Muscle of arm (tissue), 14 donors: ENCODE measurements at places on chromosomes 2 and 18. TPM values are rescaled to one million over a fixed set of nuclear protein-coding genes. Genes with fewer than 3 reads are reported as not detected.

Gene CPLX4
- polyA plus RNA-seq: not detected

Gene MROH2A
- polyA plus RNA-seq: not detected

Gene RAB1A
- polyA plus RNA-seq: 175 TPM

Gene STON1
- 16.4 TPM for polyA plus RNA-seq

Gene DUSP11
- polyA plus RNA-seq: not detected

Gene MC4R
- polyA plus RNA-seq: 0.38 TPM

Gene PJVK
- polyA plus RNA-seq: 6.8 TPM

Gene LCT
- 0.06 TPM for polyA plus RNA-seq

Gene NAT8
- 0.33 TPM for polyA plus RNA-seq

Gene GALM
- polyA plus RNA-seq: 9.6 TPM

Gene CTDSP1
- polyA plus RNA-seq: 92.6 TPM

Gene PROM2
- polyA plus RNA-seq: 0.41 TPM

- DNase-seq: no peak
These were observed 7.7 kb upstream of the EHD3 start for GRCh38 chr2:31226266-31226665.

DNA sequence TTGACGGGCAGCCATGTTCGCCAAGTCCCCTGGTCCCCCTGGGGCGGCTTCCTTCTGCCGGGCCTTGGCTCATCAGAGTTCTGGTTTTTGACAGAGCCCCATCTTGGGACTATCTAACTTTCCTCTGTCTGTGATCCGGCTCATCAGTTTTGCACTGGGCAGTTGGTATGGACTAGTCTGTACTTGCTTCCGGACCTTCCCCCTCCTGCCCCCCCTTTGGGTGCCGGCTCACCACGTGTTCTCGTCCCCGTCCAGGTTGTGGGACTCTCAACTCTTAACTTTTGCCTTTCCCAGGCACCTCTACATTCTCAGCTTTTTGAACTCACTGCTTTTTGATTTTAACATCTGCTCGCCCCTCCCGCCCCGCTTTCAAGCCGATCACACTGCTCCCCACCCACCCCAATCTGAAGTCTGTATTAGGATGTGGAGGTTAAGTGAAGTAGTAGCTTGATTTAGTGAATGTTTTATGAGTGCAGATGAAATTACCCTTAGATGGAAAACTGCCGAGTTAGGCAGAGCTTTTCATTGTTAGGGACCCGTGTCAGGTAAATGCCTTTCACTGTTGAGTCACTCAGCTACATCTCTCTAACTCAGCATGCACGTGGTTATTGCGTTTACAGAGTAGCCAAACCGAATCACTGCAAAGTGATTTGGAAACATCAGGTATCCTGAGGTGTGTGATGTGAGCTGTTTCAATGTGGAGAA is 874 bp downstream of the WDR43 start:
- peak; percentile 16 for DNase-seq

- DNase-seq: no peak
These were observed 157.4 kb downstream of the FBXO15 start for GRCh38 chr18:73990258-73990657.

GRCh38 chr18:25351777-25352628 is at the start of gene ZNF521:
ZNF521 (minus strand) TSS chr18:25352166; CDS start chr18:25350946, 1,220 bp downstream.
- DNase-seq: peak; percentile 93

DNA sequence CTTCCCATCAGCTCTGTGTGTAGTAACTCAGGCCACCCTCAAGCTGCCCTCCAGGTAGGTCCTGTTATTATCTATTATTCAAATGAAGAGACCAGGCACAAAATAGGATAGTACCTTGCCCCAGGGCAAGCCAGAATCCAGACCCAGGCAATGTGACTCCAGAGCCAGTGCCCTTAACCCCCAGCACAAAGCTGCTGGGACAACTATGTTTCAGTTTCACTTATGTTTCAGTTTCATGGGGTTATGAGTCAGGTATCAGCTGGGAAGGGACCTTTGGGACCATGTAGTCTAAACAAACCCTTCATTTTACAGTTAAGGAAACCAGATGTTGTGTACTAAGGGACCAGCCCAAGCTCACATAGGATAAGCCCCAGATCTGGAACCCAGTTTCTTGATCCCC is 10.0 kb downstream of the HK2 start:
- DNase-seq: no peak

DNA sequence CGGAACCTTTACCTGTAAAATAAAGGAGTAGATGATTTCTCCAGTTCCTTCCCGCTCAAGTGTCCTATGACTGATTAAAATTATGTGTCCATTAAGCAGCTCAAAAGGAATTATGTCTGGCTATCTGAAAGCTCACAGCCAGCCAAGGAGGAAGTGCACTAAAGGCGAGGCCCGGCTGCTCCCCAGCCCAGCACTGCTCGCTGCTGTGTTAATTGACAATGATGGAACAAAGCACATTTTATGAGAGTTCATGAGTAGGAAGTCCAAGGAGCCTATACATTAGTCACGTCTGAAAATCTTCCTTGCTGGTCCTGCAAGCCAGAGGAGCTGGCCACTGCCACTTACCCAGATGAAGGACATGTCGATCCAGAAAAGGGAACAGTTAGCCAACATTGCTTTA is 14.3 kb downstream of the TTC32 start:
- no peak for DNase-seq

- no peak for DNase-seq
These were observed 24.6 kb downstream of the CROCC2 start for GRCh38 chr2:240930631-240931318.

DNA sequence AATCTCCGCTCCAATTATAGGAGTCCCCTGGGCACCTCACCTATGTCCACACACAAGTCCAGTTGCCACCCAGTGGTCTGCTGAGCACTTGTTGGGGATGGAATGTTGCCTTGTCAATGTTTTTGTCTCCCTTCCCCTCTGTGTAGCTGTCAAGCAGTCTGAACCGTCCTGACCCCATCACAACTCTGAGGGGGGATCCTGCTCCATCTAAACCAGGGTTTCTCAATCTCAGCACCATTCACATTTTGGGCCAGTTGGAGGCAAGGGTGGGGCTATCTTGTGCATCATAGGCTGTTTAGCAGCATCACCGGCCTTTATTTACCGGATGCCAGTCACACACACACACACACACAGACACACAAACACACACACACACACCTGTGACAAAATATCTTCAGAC is 53.0 kb downstream of the CYP26B1 start:
- no peak for DNase-seq

GRCh38 chr2:159153951-159154350 is 132.6 kb downstream of the WDSUB1 start:
- no peak for DNase-seq

- DNase-seq: no peak
These were observed 53.3 kb upstream of the GULP1 start for GRCh38 chr2:188238386-188238785.

DNA sequence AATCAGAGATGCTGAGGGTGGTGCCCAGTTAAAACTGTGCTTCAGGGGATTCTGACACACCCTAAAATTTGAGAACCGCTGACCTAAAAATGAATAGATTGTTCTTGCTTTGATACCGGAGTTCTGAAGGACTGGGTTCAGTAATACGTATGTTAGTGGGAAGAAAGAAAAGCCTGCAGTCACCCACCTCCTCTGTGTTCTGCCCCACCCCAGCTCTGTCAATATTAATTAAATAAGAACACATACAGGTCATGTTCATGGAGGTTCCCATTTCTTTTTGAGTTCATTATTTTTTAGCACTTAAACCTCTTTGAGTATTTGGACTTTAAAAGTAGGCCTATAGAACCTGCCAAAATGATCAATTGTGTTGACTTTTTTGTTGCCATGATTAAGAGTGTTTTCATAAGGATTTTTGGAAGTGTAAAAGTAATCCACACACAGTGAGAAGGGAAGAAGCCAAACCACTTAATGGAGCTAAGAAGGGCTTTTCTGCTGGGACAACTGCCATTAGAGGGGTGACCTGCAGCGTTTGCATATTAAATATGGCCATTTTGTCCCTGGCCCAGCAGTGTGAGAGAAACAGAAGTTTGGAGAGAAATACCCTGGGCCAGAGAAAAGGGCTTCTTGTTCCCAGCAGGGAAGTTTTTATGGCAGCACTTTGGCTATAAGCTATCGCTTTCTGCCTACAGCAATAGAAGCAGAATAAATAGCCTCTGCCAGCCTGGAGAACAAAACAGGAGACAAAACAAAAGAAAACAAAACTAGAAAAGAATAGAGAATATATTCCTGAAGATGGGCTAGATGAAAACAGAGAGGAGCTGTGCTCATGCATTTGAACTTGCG is 80.7 kb upstream of the RNF152 start:
- no peak for DNase-seq

DNA sequence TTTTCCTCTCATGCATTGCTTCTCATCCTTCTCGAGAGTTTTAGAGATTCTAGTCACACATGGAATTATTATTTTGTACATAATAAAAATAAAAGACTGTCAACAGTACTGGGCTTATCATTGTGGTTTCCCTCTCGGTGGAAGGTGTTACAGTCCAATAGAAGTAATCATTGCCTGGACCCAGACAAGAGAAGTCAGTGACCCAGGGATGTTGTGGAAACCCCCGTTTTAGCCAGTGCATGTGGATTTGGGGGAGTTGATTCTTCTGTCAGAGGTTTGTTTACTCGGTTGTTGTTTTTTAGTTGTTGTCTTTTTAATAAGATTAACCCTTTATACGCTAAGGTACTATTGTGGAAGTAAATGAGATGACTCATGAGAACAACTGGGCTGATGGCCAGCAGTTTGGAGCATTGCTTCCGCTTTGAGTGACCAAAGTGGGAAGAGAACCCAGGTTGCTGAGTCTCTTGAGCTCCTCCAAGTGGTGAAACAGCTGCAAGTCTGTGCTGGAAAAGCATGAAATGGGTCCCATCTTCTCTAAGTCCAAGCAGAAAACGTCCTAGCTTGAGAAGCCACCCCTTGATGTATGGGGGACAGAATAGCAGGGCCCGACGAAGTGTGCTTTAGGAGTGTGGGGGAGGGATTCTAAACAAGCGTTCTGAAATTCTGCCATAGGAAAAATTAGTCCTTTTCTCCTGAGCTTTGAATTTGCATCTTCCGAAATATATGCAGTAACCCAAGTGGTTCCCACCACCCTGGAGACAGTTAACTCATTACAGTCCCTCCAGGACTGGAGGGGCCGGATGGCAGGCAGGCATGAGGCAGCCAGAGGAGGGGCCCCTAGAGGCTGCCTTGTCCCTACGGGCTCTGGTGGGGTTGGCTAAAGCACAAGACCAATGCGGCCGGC is 61.8 kb upstream of the GPR45 start:
- peak; percentile 11 for DNase-seq

GRCh38 chr2:240160291-240161086 is 20.0 kb upstream of the OTOS start:
- DNase-seq: no peak

GRCh38 chr2:71785516-71785981 is 332.2 kb downstream of the DYSF start:
- DNase-seq: no peak

DNA sequence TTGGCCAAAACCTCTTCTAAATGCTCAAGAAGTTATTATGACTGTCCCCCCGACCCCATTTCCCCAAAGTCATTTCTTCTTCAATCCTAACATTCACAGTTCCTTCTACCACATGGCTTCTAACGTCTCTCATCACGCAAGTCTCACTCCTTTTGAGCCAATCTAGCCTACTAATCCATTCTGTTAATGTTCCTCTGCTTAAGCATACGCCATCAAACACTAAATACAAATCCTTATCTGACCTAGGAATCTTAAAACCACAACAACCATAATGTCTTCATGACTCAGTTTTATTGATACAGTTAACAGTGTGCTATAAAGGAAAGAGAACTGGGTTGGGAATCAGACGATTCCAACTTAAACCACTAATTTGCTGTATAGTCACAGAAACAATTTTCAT is 23.9 kb downstream of the HNRNPLL start:
- DNase-seq: no peak

DNA sequence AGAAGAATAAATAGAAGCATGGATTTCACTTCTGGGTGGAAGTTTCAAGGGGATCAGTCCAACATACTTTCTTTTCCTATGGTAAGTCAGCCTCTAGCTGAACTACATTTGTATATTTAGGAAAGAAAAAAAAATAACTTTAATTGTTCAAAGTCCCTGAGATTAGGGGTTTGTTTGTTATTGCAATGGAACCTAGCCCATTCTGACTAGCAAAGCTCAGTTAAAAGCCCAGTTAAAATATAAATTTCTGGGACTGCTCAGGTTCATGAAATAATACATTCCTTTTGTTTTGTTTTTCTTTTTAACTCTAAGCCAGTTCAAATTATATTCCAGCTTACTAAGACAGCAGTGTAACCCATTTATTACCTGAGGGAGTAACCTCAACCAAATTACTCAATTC is 2069.6 kb upstream of the CELF4 start:
- DNase-seq: no peak

- DNase-seq: peak; percentile 30
These were observed 114.6 kb downstream of the MYO5B start for GRCh38 chr18:50080316-50080715.

GRCh38 chr18:71554686-71555085 is 989.5 kb downstream of the CBLN2 start:
- no peak for DNase-seq

GRCh38 chr2:21263622-21264021 is 139.9 kb downstream of the TDRD15 start:
- no peak for DNase-seq

DNA sequence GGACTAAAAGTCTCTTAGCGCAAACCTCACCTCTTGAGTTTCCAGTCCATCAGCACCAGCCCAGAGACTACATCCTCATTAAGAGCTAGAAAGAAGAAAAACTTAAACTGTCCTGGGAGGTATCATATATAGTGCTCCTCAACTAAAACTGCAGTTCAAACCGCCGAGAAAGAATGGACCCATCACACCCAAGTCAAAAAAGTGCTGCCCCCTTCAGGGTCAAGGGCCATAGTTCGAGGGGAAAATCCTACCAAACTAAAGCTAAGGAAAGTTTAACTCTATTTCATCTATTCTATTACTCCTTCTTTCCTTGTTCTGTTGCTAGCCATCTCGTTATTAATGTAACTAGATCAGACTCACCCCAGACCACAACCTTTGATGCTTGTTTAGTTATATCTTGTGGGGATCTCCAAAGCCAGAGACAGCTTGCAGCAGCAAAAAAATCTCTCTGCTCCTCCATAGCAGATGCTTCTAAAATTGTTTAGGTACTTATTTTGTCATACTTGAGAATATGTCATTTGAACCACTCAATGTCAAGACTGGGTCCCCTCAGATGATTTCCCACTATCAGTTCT is 134.5 kb upstream of the RMP24 start:
- no peak for DNase-seq

- DNase-seq: no peak
These were observed 395.0 kb upstream of the TCF4 start for GRCh38 chr18:55982992-55983391.

- DNase-seq: no peak
These were observed 68.4 kb downstream of the SMAD7 start for GRCh38 chr18:48882379-48882778.

GRCh38 chr2:209471037-209471436 is 47.2 kb downstream of the MAP2 start:
- DNase-seq: no peak

- DNase-seq: no peak
These were observed 255.3 kb downstream of the BCL11A start for GRCh38 chr2:60298006-60298696.

DNA sequence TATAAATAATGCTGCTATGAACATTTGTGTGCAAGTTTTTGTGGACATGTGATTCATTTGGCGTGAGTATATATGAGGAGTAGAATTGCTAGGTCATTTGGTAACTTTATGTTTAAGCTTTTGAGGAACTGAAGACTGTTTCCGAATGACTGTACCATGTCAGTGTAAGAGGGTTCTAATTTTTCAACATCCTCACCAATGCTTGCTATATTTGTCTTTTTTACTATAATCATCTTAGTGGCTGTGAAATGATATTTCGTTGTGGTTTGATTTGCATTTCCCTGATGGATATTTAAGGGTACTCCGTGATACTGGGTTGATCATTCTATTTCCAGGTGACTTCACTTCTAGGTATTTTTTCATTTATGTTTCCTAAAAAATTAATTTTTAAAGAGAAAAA is 241.1 kb downstream of the BCL2 start:
- DNase-seq: no peak

GRCh38 chr18:32380559-32380958 is 90.1 kb downstream of the GAREM1 start:
- DNase-seq: no peak
